ENCODE measurements at places on chromosomes 6 and 20.

DNA sequence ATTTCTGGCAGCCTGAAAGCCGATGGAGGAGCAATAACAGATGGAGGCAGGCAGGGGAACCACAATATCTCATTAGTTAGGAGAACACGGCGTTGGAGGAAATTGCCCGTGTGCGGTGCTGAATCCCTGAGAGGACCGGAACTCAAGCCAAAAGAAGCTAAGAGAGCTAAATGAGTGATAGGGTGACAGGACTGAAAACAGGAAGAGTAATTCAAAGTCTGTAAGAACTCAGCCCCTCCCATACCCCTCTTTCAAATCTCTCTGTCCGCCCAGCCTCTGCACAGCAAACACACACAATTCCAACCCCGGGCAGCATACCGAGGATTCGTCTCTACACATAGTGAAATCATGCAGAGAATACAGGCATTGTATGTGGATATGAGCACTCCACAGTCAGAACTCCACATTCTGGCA is 2.6 kb upstream of the IPCEF1 start:
- no peak for DNase-seq

DNA sequence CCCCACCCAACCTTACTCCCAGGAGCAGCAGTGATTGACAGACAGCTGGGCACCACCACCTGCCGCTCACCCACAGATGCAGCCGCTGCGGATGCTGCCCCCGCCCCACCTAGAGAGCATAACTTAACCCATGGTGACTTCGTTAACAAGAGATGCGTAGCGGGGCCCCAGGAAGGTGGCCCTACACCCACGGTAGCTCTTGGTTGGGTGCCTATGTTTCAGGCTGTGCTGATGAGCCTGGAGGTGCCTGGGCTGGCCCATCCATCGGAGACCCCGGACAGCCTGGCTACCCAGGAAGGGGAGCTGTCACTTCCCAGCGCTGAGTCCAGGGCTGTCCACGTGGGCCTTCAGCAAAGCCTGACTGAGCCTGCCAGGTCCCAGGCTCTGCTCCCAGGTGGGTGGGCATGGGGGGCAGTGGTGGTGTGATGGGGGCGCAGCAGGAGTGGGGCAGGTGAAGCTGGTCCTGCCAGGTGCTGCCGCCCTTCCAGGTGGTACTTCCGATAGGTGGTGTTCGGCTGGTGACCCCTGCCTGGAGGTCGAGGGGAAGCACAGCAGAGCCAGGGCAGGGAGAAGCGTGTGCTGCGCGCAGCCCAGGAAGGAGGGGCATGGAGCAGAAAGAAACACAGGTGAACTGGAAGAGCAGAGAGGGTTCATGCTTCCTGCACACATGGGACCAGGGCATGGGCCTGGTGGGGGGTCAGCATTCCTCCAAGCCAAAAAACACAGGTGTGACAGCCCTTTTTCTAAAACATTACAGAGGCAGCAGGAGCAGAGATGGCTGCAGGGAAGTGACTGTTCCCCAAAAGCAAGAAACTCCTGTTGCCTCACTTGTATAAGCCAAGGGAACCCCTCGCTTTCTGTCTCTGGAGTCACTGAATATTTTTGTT is 56.9 kb downstream of the SYNJ2 start:
- no peak for DNase-seq

GRCh38 chr20:18132663-18133062 is 5.0 kb upstream of the KAT14 start:
- no peak for DNase-seq

- DNase-seq, result no peak
Observed at GRCh38 chr20:48238326-48238725, 453.0 kb upstream of the SULF2 start.

GRCh38 chr20:35091816-35092523 is 637 bp downstream of the TRPC4AP start:
- no peak for DNase-seq

DNA sequence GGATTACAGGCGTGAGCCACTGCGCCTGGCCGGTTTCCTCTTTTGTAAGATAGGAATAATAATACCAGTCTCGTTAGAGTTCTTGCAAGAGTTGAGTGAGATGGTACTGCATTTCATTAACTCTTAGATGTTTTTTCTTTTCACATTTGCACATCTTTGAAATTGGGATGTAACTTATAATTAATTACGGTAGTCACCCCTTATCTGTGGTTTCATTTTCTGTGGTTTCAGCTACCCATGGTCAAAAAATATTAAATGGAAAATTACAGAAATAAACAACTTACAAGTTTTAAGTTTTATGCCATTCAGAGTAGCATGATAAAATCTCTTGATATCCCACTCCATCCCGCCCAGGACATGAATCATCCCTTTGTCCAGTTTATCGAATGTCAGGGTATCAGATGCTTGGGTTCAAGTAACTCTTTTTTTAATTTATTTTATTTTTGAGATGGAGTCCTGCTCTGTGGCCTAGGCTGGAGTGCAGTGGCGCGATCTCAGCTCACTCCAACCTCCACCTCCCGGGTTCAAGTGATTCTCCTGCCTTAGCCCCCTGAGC is 15.4 kb downstream of the PTK7 start:
- no peak for DNase-seq

GRCh38 chr6:68533339-68533795 is 101.7 kb upstream of the ADGRB3 start:
- DNase-seq, result no peak

DNA sequence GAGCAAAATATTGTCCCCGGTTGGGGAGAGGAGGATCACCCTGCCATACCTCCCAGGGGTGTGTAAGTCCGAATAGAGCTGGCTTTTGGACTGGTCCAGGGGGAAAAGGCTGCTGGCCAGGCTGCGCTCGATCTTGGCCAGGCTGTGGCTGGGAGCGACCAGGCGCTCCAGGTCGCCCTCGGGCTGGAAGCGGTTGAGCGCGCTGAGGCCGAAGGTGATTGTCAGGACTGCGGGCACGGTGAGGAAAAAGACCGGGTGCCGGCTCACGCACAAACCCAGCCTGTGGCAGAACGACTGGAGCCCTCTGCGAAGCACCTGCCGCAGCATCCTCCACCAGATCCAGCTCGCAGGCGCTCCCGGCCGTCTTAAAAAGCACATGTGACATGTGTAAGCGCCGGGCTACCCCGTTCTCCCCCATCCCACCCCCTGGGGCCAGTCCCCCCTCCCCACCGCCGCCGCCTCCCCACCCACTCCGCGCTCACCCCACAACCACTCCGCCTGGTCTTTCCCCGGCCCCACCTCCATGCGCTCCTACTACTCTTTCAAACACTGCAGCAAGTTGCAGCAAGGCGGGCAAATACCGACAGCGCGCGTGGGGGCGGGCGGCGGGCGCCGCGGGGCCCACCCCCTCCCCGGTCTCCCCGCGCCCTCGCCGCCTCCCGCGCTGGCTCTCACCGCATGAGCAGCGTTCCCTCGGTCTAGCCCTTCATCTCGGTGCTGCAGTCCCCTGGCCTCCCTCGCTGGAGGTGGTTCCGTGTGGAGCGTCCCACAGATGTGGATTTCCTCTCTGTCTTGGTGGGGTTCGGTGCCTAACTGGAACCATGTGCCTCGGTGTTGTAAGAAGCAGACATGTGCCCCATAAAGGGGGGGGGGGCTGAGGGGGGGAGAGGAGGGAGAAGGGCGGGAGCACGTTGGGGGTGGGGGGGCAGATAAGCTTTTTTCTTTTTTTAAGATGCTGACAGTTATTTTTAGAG is 42.4 kb downstream of the PTCHD4 start:
- DNase-seq, result no peak

DNA sequence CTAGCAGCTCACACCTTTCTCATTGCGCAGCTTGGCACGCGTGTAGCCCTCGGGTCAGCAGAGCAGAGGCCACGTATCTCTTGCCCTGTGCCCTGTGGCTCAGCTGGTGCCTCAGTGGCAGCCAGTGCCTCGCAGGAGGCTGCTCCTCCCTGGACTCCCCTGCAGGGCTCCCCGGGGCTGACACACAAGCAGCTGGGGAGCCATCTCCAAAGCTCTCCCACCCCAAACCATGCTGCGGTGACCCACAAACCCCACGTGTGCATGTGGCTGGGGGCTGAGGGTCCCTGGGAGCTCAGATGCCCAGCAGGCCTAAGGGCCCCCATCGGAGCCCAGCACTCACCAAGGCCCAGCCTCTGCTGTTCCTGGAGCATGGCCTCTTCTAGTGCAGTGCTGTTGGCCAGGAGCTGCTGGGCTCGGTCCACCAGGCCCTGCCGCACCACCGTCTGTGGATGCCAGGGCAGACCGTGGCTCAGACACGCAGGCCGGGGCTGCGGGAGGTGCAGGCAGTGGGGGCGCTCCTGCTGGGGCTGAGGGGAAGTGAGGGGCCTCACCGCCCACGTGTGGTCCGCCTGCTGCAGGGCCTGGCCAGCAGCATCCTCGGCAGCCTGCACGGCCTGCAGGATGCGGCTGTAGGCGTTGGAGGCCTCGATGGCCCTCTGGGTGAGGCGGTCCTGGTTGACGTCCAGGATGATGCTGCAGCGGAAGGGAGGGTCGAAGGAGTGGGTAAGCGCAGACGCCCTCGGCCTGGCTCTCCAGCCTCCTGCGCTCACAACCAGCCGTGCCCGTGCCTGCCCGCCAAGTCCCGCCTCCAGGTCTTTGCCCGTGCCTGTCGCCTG is 13.8 kb downstream of the ADRM1 start:
- DNase-seq, result no peak

- no peak for DNase-seq
Observed at GRCh38 chr6:100237821-100238220, 226.9 kb downstream of the SIM1 start.

DNA sequence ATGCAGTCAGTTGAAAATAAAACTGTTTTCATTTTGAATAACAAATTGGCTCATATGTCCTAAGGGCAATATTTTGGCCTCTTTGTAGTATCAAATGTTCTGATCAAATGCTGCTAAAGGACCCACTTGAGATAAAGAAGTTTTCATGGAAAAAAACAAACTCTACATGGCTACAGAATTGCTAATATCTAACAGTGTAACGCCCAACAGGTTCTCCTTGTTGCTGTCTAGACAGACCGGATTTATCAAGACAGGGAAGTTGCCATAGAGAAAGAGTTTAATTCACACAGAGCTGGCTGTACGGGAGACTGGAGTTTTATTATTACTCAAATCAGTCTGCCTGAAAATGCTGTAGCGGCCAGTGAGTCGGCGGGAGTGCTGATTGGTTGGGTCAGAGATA is 19.4 kb upstream of the MAN1A1 start:
- DNase-seq, result no peak

DNA sequence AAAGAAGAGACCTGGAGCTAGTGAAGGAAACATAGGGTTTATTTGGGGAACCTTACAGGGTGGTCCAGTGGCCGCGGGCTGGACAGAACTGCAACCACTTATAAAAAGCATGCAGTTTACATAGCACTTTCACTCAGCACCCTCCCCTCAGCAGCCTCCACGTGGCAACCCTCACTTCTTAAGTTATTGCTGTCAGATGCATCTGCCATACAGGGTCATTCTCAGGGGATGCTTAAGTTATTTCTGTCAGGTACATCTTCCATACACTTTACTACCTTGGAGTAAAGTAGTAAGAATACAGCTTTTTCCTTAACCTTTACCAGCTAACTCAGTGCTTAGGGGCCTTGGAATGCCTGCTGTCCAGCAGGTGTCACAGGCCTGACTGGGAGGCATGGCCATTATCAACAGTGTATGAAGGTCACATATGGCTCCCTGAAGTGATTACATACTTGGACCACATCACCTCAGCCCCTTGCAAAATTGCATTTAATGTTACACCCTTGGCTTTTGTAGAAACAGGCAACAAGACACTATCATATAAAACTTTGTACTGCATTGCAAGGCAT is 2.0 kb upstream of the NOL7 start:
- no peak for DNase-seq

GRCh38 chr20:58209652-58210397 is 18.6 kb downstream of the ANKRD60 start:
- DNase-seq, result peak; percentile 84

GRCh38 chr6:141261672-141262060 is 871.1 kb upstream of the GJE1 start:
- no peak for DNase-seq

- peak; percentile 46 for DNase-seq
Observed at GRCh38 chr6:33428224-33428965, 8.5 kb downstream of the SYNGAP1 start.

- DNase-seq, result peak; percentile 23
Observed at GRCh38 chr6:46781478-46782378, 11.5 kb upstream of the MEP1A start.

GRCh38 chr6:98816799-98817198 is 17.6 kb upstream of the POU3F2 start:
- DNase-seq, result no peak

DNA sequence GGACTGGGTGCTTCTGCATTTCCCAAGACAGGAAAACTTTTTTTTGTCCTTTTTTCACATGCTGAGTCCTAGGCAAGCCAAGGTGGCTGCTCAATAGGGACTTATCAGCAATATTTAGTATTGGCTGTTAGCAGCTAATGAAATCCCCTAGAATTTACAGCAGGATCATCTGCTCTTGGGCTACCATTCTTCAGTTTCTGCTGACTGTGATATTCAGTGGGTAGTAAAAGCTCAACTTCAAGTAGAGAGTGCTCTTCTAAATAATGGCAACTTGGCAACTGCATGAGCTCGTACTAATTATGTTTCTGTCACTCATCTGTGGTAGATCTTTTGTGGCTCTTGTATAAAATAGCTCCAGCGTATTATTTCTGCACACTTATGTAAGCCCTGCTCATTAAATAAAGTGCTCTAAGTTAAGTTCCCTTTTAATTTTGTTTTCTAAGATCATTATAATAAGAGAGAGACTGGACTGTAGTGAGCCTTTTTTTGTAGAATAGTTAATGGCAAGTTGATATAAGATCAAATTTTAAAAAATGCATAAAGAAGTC is 110.3 kb downstream of the SLC35F1 start:
- no peak for DNase-seq

GRCh38 chr6:43851204-43851865 is 81.3 kb downstream of the VEGFA start:
- no peak for DNase-seq

GRCh38 chr6:137846772-137847313 is 20.2 kb upstream of the TNFAIP3 start:
- peak; percentile 37 for DNase-seq

- DNase-seq, result no peak
Observed at GRCh38 chr6:140960566-140960965, 1172.2 kb upstream of the GJE1 start.

DNA sequence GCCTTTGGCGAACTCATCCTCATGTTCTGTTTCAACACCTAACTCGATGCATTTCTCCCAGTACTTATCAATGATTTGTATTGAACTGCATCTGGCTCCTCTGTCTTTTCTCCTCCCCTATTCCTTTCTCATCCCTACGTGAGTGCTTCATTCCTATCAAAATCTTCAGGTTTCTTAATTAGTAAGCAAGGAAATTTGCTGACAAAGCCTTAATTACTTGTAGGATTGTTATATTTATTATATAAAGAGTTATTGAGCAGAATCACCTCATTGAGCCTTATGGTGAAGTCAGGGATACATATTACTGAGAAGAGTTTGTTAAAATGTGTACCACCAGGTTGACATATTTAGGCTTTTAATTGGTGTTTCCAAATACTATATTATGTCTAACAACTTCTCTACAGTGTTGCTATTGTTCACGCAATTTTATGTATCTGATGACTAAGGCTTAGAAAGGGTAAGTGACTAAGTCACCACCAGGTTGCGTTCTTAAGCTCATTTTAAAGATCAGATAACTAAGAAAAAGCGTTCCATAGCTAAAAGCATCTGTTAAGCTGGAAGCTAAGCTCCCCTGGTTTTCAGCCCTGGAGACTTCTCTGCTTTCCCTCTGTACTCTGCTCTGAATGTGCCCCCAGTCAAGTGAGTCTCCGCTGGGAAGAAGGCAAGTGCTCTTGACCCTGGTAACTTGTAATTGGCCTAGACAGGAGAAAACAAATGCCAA is 18.9 kb downstream of the SCGN start:
- no peak for DNase-seq

GRCh38 chr6:34236131-34236442 is 586 bp upstream of the HMGA1 start:
- peak; percentile 80 for DNase-seq
